ENCODE measurements at places on chromosomes 11 and 22.

DNA sequence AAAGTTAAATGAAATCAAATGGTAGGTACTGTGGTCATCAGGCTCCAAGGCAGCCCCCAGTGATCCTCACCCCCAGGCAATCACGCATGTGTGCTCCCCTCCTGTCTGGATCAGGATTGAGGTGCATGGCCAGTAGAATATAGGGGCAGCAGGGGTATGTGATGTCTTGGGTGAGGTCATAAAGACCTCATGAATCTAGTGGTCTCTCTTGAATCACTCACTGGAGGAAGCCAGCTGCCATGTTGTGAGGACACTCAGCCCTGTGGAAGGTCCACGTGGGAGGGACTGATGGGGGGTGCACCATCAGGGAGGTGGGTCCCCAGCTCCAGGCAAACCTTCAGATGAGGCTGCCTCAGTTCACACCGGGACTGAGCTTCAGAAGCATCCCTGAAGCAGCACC is 6.8 kb upstream of the IL17REL start:
- DNase-seq = no peak

- no peak for DNase-seq
Observed at GRCh38 chr11:67255864-67256263, 10.4 kb upstream of the GRK2 start.

- no peak for DNase-seq
Observed at GRCh38 chr11:61950035-61950547, at the start of gene BEST1. TSS of gene BEST1 (plus strand) at chr11:61950351. CDS start at chr11:61951807, 1,456 bp downstream.

DNA sequence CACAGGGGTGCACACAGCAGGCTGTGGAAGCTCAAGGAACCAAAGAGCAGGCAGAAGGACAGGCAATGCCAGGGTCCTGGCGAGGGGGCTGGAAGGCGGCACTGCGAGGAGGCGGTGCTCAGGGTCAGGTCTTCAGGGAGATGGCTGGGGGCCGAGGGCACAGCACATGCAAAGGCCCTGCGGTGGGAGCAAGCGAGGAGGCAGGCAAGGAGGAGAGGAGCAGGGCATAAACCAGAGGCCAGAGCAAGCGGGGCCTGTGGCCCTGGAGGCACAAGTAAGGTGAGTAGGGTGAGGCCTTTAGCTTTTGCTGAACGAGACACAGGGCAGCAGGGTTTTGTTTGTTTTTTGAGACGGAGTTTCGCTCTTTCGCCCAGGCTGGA is 126.9 kb downstream of the ARHGAP8 start:
- DNase-seq = no peak

GRCh38 chr11:126592496-126593410 is 237.3 kb downstream of the ST3GAL4 start:
- DNase-seq = no peak

DNA sequence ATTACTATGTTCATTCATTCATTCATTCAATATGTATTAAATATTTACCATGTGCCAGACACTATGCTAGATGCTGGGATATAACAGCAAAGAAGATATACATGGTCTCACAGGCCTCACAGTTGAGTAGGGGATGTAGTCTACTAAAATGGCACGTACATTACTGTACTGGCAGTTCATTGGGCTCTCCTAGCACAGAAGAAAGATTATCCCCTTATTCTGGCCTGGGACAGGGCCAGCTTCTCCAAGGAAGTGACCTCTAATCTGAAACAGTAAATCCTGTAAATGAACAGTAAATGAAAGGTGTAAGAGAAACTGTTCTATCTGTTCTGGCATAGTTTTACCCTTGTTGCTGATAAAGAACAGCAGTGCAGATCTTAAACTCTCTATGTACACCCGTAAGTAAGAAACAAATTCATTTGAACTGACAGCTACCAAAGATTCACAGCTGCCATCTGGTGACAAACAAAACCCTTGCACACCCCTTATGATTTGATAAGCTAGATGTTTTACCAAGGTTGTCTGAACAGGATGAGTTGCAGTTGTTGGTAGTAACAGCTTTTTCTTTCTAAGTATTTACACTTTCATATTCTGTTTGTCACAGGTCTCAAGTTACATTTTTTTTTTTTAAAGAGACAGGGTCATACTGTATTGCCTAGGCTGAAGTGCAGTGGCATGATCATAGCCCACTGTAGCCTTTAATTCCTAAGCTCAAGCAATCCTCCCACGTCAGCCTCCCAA is 263.1 kb downstream of the TMEM135 start:
- DNase-seq = no peak

DNA sequence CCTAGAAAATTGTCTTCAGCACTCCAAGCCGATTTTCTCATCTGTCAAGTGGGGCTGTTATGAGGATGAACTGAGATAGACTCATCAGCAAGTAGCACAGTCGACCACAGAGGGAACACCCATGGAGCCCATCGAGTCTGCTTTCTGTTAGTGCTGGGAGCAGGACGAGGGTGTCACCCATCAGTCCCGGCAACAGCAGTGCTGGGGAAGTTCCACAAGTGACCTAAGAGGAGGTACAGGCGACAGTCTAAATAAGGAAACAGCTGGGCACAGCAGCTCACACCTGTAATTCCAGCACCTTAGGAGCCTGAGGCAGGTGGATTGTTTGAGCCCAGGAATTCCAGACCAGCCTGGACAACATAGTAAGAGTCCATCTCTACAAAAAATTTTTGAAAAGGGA is 9.7 kb downstream of the RTL6 start:
- DNase-seq = no peak

GRCh38 chr22:39493759-39494158 is 8.3 kb upstream of the MIEF1 start:
- DNase-seq = no peak

DNA sequence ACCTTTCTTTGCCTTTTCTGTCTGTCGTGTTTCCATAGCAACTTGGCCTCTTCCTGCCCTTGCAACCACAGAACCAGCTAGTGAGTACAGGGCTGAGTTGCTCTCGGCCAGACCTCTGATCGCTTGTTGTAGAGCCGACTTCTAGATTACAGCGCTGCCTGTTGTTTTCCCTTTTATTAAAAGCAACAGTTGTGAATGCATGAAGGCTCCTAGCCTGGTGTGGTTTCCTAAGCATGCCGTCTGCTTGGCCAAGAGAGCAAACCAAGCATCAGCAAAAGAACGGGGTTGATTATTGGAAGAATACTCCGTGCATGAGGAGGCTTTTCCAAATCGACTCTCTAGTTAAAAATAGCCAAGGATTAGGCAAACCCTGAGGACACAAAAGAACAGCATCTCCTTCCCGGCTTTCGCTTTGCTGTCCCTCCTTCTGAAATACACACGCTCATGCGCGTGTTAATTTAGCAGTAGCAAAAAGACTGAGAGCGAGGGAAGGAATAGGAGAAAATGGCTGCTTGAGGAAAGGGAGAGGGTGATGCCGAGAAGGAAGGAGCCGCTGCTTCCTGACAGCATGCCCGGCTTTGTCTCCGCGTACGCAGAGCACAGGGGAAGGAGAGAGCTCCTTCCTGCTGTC is 71.5 kb upstream of the TTC12 start:
- peak; percentile 79 for DNase-seq

- DNase-seq = no peak
Observed at GRCh38 chr11:46159680-46160079, 38.4 kb upstream of the PHF21A start.

DNA sequence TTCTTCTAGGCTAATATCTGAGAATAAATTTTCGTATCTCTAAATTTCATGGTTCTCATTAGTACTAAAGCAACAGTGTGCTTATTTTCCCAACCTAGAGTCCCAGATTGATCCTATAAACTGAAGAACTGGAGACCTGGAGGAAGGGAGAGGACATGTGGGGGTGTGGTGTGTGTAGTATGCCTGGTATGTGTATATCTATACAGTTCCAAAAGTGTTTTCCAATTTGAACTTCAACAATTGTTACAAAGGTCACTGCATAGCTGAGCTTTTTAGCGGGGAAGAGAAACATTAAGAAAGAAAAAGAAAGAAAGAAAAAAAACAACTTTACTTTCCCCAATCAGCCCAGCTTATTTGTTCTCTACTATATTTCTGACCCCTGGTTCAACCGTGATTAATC is 152.1 kb downstream of the SOX6 start:
- DNase-seq = no peak

DNA sequence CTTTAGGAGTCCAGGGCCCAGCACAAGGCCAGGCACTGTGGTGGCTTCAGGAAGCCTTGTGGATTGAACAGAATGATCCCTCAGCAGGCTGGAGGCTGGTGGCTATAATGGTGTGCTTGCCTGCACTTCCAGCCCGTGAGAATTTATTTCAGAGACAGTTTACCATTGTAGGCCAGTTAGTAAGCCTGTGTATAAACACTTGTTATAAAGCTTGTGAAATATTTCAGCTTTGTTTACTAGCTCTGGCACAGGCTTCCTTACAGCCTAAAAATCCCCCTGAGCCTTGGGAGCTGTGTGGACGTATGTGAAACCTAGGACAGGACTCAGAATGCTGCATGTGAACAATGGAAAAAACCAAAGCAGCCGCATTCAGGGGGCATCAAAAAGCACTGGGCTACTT is 26.6 kb upstream of the ACER3 start:
- no peak for DNase-seq

Measured in cerebellum (tissue), 4 donors.